ENCODE measurements at places on chromosomes 6 and 20.
A peak's percentile ranks its signal among the peaks of the same experiment; 100 is the strongest.

GRCh38 chr6:87281426-87281825, 41.0 kb upstream of the SMIM8 start:
- no peak for DNase-seq

DNA sequence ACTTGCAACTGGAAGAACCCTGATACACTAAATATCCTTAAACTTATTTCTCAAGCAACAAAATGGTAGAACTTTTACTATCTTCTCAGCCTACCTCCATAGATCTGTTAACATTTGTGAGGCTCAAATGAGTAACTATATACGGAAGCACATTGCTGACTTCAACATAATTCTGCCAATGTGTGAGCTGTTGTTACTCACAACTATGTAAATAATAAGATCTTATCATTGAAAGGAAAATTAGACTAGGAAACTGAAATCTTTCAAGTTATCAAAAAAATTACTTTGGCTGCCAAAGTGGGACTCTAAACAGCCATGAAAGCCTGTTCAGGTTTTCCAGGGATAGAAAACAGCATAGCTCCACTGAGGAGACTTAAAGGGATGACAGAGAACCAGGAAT, 40.2 kb upstream of the TASP1 start:
- DNase-seq: no peak

GRCh38 chr6:57075092-57075491, 14.9 kb upstream of the ZNF451 start:
- no peak for DNase-seq

DNA sequence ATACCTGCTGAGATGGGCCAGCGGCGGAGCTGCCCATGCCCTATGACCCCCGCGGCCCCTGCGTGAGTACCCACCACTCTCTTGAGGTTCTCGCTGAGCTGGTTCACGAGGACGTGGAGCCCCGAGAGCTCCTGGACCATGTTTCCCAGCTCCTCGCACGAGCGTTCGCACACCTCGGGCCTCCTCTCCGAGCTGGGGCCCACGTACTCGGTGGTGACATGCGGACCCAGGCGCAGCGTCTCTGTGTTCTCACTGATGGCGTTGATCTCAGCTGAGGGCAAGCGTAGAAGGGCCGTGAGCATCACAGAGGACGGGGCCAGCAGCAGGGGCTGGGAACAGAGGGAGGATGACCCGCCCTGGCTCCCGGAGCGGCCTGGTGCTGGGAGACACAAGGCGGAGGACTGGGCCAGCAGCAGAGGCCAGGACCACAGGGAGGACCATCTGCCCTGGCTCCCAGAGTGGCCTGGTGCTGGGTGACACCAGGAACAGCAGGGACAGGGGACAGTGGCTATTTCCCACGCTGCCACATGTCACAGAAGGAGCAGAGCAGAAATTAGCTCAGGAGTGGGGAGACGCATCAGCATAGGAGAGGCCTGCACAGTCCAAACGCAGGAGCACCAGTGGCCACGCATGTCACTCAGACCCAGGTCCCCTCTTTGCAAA, 11.8 kb downstream of the THBS2 start:
- no peak for DNase-seq

DNA sequence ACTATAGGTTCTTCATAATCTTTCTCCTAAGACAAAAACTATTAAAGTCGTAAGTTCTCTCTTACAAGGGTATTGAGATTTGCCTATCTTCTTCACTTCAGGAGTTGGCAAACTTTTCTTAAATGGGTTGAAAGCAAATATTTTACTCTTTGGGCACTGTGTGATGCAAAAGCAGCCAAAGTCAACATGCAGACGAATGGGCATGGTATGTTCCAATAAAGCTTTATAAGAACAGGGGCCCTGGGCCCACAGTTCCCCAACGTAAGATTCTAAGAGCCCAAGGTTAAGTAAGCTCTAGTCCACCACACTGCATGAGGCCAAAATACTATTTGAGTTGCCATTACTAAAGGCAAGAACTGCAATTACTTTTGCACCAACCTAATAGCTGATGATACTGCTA, 11.5 kb downstream of the CD164 start:
- no peak for DNase-seq

DNA sequence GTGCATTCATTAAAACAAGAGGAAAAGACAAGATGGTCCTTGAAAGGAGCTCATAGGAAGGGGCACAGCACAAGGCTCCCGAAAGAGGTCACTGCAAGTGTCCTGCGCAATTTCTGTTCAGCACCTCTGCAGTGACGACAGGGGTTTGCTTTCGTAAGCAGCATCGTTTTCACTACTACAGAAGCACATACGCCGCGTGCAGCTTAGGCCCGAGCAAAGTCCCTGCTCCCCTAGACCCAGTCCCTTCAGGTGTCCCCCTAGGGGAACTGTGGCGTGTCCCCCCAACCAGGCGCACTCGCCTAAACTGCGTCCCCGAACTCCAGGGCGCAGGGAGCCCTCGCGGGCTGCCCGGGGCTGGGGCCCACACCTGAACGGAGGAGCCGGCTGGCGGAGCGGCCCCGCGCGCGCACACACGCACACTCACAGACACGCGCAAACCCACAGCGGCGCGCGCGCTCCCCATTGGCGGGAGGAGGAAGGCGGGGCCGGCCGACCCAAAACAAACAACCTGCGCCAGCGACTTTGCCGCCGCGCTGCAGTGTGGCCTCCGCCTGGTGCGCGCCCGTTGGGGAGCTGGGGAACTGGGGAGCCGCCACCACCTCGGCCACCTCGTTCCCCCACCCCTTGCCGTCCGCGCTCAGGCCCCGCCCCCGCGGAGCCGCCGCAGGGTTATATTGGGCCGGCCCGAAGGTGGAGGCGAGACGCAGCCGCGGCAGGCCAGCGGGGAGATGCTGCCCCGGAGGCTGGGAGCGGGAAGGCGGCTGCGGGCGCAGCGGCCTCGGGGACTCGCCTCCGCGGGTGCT, at the start of gene FOXQ1:
Gene FOXQ1, plus strand, starts transcription at position 699 of the 803 bp plus-strand sequence. CDS start 607 bp downstream, outside the sequence.
- peak; percentile 23 for DNase-seq

DNA sequence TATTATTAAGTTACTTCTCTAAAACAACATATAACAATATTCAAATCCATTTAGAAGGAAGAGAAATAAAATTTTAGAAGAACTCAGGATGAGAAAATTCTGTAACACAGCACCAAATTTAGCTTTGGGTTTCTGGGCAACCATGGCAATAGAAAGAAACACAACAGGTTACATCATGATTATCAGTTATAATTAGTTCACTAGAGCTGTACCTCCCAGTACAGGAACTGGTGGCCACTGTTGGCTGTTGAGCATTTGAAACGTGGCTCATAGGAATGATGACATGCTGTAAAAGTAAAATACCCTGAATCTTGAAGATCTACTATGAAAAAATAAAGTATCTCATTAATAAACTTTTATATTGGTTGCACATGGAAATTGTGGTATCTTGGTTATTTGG, 23.7 kb upstream of the MAP3K4 start:
- no peak for DNase-seq

- no peak for DNase-seq
Measured at GRCh38 chr6:31585491-31585890, 586 bp upstream of the LST1 start.

- DNase-seq: no peak
Measured at GRCh38 chr20:18279242-18279641, 9.1 kb upstream of the ZNF133 start.

Data from germinal center (tissue), 1 donor.